IgD-negative memory B cell (primary cell): ENCODE measurements at places on chromosomes 11 and 22. TPM values are rescaled to one million over a fixed set of nuclear protein-coding genes. Genes with fewer than 3 reads are reported as not detected.

The NXPE1 gene
- polyA plus RNA-seq, result not detected

The PDGFB gene
- polyA plus RNA-seq, result 0.24 TPM

The MRGPRX3 gene
- polyA plus RNA-seq, result not detected

The NDUFV1 gene
- polyA plus RNA-seq, result 121 TPM

The OR8A1 gene
- polyA plus RNA-seq, result not detected

The LRRC74B gene
- not detected for polyA plus RNA-seq

The PAMR1 gene
- polyA plus RNA-seq, result not detected

The CCDC81 gene
- polyA plus RNA-seq, result not detected

The SMTNL1 gene
- polyA plus RNA-seq, result 0.14 TPM
